NCI-H2107 (cell line): ENCODE measurements at places on chromosomes 4 and X.

- DNase-seq = no peak
Measured at GRCh38 chrX:9897761-9898161, 69.4 kb upstream of the CLDN34 start.

DNA sequence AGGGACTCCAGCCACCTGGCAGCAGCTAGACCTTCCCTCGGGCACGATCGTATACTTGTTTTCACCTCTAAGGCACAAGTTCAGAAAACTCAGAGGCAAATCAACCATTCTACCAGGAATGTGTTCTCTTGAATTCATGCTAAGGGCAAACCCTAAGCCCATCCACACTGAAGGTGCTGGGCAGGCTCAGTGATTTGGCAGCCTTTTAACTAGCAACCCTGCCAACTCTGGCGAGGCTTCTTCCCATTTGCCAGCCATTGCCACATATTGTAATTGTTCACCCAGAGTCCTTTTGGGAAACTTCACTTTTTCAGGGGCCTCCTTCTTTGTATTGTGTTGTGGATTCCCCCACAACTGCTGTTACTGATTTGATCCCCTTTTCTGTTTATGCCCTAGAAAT is 298.6 kb upstream of the LDB2 start:
- DNase-seq = no peak

DNA sequence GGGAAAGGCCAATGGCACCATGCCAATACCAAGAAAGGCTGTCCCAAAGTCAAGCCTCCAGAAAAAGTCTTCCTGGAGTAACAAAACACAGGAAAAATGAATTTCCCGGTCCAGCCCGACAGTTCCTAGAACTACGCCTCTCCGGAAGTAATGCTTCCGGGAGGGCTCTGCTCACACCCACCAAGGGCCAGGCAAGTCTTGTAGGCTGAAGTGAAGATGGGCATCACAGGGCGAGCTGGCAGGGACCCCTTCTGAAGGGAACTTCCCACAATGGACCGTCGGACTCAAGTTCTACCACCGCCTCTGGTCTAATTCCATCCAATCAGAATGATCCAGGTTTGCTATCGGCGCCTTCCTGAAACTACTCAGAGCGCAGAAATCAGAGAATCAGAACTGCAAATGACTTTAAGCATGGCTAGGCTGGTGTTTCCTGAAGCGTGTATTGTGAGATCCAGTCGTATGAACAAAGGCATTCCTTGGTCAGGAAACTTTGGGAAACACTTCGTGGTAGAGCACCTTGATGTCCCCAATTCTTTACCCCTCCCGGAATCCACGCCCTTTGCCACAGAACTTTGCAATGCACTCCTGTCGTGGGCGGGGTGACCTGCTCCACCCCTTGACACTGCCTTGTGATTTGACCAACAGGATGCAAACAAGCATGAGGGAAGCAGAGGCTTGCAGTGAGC is 127.8 kb downstream of the BCOR start:
- DNase-seq = no peak

GRCh38 chr4:38442073-38442788 is 221.8 kb upstream of the KLF3 start:
- DNase-seq = no peak

DNA sequence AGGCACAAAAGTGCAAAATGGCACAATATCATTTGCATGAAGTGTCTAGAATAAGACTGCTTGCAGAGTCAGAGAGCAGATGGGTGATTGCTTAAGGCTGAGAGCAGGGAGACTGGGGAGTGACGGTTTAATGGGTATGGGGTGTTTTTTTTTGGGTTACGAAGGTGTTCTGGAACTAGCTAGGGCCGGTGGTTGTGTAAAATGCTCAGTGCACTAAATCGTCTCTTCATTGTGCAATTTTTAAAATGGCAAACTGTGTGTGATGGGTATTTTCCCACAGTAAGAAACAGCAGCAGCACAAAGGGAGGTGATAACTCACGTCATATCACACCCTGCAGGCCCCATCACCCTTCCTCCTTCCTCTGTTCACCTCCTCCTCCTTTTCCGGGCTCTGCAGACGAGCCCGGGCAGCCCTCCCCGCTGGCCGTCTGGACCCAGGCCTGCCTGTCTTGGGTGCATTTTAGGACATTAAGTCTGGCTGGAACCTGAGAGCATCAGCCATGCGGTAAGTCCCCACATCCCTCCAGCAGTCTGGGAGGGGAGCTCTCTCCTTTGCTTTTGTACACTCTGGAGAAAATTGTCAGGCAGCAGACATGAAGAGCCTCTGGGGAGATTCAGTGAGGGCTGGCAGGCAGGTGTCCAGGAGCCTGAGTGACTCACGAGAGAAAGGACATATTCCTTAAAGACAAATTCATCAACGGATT is 42.7 kb downstream of the ASMT start:
- DNase-seq = peak; percentile 55

DNA sequence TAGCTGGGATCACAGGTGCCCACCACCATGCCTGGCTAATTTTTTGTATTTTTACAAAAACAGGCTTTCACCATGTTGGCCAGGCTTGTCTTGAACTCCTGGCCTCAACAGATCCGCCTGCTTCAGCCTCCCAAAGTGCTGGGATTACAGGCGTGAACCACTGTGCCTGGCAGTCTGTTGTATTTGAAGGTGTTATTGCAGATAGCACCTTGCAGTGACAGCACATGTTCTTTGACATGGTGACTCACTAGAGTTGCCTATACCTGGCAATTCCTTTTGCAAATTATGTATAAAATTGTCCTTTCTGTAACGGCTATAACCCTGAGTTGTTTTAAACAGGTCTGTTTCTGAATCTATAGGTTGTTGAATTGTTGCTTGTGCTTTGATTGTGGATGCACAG is 7.9 kb downstream of the OGT start:
- no peak for DNase-seq

GRCh38 chrX:38891641-38892413 is 90.6 kb downstream of the MID1IP1 start:
- DNase-seq = no peak

DNA sequence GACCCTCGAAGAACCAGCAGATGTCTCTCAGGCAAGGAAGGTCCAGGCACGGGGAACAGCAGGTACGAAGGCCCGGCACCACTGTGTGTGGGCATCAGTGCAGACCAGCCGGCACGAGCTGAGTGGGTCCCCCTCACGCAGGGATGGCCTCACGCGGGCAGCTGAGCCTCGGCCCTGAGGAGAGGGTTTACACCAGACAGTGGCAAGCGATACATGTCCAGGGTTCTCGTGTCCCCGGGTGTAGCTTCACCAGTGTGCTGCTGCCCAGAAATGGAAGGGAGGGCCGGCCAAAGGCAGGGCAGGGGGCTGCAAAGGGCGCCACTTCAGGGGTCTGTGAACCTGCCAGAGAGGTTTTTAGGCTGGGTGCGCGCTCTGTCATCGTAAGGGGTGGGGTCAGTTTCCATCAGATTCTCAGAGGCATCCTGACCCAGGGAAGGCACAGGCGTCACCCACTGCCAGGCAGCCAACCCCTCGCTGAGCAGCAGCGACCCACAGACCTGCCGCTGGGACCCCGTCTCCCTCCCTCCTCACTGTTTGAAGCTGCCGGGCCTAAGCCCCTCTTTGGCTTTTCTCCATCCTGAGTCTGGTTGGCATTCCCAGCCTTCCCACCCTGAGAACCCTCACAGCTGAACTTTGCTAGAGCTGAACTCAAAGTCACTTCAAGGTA is 107.0 kb downstream of the CPZ start:
- no peak for DNase-seq

- DNase-seq = no peak
Measured at GRCh38 chr4:163967263-163967662, 472.8 kb downstream of the TMA16 start.

DNA sequence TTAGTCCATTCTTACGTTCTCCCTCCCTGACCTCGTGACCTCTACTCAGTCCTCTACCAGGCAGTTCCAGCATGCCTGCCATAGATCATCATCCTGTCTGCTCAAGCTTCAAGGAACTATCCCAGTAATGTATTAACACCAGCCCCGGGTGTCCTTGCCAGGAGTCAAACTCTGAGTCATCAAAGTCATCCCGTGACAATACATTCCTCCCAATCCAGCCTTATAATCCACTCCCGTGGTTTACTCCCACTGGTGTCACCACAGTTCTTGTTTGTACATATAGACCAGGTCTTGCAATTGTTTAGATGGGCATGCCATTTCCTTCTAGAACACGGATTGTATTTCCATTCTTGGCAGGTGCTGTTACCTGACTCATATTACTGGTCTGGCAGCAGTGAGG is 68.7 kb upstream of the TAB3 start:
- no peak for DNase-seq

DNA sequence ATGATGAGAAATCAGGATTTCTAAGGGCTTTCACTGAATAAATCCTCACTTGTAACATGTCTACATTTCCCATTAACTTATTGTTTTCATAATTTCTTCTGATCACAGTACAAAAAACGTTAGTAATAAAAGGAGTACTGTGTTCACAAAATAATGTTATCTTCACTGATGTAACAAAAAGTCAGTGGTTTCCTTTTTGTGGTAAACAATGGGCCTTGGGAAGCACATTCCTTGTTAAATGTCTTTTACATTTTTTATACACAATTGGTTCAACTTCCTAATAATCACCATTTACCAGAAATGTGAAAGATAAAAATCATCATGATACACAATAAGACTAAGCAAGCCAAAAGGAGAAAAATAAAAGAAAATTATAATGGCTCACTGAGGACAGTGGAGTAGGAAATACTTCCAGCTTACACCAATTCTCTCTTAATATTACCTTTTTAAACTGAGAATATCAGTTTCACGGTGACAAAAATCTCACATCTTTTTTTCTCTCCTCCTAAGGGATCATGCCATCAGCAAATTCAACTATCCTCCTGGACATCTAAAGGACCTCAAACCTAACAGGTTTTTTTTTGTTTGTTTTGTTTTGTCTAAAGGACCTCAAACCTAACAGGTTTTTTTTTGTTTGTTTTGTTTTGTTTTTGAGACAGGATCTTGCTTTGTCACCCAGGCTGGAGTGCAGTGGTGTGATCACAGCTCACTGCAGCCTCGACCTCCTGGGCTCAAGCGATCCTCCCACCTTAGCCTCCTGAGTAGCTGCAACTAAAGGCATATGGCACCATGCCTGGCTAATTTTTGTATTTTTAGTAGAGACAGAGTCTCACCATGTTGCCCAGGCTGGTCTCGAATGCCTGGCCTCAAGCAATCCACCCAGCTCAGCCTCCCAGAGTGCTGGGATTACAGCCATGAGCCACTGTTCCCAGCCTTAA is 57.3 kb downstream of the FRYL start:
- DNase-seq = no peak

- no peak for DNase-seq
Measured at GRCh38 chrX:15129412-15129811, 140.5 kb downstream of the ASB9 start.

DNA sequence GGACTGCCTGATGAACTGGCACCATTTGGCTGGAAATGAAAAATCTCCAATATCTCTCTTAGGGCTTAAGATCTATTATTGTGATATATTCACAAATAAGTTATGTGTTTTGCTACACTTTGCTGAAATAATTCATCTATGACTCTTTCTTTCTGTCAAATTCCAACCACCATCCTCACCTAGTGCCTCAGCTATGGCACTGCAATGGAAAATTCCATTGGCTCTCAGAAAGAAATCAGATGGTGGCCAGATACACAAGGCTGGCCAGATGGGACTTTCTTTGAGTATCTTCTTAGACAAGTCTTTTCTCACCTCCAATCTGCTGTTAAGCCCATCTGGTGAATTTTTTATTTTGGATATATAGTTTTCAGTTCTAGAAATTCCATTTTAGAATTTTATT is 28.0 kb downstream of the NAT8L start:
- no peak for DNase-seq

DNA sequence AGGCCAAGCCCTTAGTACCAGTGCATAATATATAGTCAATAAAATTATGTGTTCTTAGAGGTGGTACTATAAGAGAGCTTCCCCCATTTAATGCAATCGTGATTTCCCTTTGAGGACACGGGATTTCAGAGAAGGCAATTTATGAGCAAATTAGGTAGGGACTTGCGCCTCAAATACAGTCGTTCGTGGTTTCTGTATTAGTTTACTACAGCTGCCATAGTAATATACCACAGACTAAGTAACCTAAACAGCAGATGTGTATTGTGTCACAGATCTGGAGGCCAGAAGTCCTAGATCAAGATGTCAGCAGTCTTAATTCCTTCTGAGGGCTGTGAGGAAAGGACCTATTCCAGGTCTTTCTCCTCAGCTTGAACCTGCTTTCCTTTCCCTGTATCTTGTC is 1.5 kb upstream of the PUDP start:
- DNase-seq = no peak

DNA sequence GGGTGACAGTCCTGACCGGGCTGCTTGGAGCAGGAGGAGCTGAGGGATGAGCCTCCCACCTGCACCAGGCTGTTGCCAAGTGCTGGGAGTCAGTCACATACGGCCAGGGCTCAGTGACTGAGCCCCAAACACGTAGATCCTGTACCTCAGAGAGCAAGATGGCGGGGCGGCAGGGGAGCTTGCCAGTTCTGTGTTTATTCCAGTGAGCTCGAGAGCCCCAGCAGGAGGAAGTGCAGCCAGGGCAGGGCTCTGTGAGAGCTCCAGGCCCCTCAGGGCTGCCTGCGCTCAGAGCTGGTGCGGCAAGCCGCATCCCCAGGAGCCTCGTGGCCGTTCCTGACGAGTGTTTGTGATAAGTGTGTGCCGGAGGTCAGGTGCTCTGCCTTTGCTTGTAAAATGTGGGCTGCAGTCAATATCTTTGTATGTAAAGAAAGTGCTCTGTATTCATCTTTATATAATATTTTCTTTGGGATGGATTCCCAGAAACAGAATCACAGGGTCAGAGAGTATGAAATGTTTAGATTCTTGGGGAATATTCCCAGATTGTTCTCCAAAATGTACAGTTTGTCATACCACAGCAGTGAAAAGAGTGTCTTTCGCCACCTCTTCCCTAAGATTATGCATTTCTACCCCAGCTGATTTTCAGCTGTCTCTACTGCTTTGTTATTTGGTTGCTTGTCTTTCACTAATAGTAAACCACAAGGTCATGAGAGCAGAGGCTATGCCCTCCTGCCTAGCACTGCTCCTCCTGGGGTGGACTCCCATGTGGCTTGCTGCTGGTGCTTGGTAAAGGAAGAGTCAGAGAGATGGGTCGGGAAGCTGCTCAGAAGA is 50.3 kb downstream of the NELFA start:
- DNase-seq = no peak
